ENCODE measurements at places on chromosomes 1 and 21.

DNA sequence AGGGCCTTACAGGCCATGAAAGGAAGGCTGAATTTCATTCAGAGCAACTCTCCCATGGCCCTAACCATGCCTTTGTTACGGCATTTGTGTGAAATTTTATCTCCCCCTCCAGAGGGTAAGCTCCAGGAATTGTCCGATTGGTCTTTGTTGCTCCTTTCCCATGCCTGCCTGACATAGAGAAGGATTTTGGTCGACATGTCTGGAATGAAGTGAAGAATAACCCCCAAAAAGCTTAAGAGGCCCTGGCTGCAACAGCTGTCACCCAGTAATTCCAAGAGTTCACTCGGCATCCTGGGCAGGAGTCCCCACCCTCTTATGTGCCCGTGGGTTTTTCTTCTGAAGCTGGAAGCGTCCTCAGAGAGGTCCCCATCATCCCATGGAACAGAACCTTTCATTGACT, 20.6 kb downstream of the CDA start:
- DNase-seq, result no peak

DNA sequence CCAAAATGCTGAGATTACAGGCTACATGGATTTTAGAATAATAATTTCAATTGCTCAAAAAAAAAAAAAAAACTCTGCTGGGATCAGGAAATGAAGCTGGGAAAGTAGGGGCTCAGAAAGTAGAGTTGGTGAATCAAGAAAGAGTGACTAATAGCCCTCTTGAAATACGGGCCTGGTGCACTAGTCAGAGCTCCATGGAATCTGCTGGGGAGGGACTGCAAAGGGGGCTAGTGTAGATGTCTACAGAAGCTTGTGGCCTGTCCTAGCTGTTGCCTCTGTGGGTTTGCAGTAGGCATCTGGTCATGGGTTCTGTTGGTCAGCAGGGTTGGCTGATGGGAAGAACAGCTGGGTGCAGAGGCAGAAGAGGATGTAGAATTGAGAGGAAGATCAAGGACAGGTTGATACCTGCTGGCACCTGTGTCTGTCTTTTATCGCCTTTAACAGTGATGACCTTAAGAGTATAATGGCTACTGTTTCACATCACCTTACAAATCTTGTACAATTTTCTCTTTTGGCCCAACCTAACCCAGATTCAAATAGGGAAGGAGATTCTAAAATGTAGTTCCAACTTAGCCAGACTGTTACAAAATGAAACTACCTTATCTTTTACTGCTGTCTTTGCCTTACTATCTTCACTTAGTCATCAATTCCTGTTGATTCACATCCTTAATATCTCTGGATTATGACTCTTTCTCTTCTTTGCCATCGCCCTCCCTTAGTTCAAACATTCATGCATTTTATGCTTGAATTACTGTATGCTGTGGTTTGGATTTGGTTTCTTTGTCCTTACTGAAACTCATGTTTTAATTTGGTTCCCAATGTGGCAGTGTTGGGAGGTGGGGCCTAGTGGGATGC, 126.2 kb downstream of the GIPC2 start:
- no peak for DNase-seq

DNA sequence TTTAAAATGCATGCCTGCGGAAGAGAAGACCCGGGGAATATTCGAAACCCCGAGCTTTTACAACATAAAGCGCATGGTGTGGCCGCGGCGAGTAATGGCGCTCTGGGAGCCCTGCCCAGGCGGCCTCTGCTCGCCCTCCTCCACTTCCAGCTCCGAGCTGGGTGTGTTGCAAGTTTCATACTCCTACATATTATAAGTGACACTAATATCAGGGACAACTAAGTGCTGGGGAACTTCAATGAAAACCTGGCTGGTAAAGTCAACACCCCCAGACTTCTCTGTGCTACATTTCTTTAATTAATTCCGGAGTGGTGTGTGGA, 11.8 kb downstream of the SIM2 start:
- DNase-seq, result no peak

- DNase-seq, result no peak
These were observed 59.8 kb upstream of the GNG12 start for GRCh38 chr1:67893126-67893495.

GRCh38 chr1:241721011-241721410, 68.9 kb downstream of the WDR64 start:
- DNase-seq, result no peak

DNA sequence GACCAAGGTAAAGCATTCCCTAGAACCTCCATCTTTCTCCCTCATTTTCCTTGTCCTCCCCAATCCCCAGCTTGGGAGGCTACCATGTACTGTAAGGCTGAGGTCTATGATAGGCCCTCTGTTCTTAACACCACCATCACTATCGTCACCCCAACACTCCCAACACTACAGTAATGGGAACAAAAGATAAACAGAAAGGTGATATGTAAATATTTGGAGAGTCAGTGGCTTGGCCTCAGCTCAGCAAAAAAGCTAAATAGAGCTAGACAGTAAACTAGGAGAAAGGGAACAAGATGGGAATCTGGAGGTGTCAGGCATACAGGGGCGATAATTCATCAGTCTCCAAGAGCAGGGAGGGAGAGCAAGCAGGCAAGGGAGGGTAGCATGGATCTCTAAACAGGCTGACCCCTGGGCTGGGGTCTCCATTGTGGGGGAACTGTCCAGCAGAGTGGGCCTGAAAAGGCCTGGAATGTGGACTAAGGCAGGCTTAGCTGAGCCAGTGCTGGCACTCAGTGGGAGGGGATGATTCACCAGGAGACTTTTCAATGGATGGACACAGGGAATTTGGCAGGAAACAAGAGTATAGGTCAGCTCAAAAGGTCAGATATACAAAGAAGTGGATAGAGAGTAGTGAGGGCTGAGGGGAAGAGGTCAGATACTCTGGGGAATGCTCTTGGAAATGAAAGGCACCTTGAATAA, 6.7 kb downstream of the WNT2B start:
- DNase-seq, result no peak

All from stimulated activated CD4-positive, alpha-beta T cell treated with anti-CD3 and anti-CD28 coated beads, Interleukin-2, amount 100 ng/mL, for 48 hours (primary cell).